NB4 (cell line): ENCODE measurements at places on chromosomes 11 and 22.

- peak; percentile 92 for DNase-seq
Observed at GRCh38 chr11:64090806-64091516, 55.2 kb downstream of the FLRT1 start.

GRCh38 chr11:128422576-128423370 is 164.6 kb downstream of the ETS1 start:
- DNase-seq, result peak; percentile 18

DNA sequence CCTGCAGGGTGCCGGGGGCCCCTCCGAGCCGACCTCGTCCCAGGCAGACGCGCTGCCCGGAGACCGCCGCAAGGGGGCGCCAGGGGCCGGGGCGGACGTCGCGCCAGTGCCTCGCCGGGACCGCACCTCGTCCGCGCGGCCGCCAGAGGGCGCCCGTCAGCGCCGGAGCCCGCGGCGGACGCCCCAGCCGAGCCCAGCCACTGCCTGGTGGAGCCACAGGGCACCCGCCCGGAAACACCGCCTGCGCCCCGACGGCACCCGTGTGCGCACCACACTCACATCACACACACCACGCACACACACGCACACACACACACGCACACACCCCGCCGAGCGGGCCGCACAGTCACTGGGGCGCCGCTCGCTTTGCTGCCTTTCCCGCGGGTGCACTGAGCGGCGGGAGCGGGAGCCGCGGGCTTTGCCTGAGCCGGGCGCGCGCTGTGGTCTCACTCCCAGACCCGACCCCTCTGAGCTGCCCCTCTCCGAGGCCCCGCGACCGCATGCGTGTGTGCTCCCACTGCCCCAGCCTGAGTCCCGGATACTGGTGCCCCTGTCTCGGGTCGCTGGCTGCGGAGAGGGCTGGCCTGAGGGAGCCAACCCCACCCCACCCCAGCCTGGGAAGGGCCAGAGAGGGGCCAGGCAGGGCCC is 449.3 kb downstream of the OPCML start:
- DNase-seq, result peak; percentile 50

GRCh38 chr22:44706488-44706887 is 4.5 kb downstream of the PRR5 start:
- no peak for DNase-seq

- DNase-seq, result no peak
Observed at GRCh38 chr11:84396521-84396920, 1110.4 kb upstream of the CCDC90B start.

- no peak for DNase-seq
Observed at GRCh38 chr22:18071968-18072310, 5.9 kb upstream of the PEX26 start.

DNA sequence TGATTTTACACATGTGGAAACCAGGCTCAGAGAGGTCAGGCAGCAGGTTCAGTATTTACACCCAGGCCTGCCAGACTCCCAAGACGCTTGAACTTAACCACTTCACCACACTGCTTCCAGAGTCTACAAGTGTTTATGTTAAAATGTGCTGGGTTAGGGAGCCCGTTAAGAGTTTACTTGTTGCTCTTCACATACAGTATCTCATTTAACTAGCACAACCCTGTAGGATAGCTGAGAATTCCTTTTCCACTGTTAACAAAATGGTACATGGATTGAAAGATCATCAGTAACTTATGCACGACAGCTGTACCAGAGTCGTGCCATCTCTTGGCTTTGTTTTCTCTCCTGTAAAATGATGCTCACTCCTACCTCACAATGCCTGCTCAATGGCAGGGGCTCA is 2.9 kb downstream of the SMCO4 start:
- no peak for DNase-seq

DNA sequence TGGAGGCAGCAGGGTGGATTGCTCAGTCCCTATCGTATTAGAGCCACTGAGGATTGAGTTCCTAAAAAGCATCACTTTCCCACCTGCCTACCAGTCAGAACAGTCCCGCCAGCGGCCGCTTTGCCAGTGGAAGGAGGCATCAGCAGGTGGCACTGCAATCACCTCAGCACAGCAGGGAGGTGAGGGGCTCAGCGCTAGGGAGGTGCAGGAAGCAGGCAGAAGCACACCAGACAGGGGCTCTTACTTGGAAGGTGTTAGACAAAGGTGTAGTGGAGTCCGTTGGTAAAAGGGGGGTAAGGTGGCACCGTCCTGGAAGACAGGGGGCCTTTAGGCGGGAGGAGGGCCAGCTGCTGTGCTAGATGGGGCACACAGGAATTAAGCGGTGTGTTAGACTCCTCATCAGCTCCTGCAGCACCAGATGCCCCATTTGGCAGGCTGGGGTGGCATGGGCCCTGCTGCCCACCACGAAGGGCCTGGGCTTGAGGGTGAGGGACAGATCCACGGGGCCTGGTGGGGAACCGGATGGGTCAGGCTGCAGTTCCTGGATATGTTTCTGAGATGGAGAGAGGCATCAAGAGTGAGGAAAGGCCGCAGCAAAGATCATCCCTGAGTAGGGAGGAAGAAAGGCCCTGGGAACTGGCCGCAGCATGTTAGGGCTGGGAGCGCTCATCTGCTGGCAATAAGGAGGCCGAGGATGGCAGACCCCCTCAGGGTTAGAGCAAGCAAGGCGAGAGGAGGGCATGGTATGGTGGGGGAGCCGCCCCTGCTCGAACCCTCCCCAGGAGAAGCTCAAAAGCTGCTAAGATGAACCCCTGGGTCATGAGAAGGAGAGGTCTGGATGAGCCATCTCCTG is 42.5 kb downstream of the C11orf58 start:
- no peak for DNase-seq

GRCh38 chr22:45452565-45453379 is 39.3 kb downstream of the RIBC2 start:
- no peak for DNase-seq

DNA sequence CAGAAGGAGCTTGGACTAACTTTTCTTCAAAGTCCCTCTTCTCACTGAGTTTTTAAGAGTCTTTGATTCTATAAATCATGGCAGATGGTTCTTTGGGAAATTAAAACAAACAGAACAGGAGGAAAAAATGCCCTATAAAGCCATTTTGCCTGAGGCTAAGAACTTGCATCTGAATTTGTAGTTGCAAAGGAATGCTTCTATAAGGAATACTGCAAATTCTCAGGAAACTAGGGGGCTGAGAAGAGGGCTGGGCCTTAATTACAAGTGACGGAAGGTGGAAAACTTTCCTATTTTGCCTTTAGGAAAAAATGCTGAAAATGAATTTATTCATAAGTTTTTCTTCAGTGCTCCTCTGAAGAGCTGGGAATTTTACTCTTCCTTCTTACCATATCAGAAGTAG is 90.0 kb upstream of the NARS2 start:
- DNase-seq, result no peak

DNA sequence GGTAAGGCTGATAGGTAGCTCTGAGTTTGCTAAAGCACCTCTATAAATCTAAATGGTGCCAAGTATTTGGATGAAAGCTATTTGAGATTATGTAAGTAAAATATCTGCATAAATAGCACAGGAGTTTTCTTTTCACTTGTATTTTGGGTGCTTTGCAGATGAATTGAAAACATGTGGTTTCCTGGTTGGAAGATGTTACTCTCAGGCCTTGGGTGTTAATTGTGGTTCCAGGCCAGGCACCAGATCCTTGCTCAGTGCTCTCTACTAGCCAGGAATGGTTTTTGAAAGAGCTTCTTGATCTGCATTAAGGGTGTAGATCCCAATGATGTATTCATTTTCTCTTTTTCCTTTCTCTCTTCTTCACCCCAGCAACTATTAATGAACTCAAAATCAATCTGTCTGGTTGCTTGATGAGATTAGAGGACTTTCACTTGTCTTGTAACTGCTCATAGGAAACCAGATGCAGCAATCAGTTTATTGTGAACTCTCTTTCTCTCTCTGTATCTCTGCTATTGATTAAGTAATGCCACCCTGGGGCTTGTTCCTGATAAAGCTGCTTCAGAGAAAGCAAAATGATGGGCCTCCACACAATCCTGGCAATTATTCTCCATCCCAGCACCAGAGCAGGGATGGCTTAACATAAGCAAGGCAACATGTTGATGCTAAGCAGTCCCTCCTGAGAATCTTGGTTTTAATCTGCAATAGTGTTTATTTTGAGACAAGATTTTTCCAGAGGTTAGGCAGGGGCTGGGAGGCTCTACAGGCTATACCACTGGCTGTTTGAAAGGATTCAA is 147.0 kb upstream of the NTM start:
- DNase-seq, result no peak

DNA sequence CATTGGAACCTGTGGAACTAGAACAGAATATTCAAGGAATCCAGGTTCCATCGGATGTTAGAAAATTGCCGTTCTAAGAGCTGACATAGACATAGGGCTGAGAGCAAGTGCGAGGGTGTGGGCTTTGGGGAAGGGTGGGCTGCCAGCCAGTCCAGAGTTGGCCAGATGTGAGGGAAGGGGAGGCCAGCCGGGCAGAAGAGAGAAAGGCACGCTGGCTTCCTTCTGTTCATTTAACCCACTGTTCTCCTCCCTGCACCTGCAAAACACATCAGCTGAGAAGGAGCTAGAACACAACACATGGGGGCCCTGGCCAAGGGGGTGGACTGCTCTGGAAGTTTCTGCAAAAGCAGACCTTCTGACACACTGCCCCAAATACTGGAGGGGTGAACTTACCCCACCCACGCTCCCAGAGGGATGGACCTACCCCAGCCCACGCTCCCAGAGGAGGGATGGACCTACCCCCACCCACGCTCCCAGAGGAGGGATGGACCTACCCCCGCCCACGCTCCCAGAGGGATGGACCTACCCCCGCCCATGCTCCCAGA is 98.0 kb downstream of the SHANK2 start:
- DNase-seq, result no peak

DNA sequence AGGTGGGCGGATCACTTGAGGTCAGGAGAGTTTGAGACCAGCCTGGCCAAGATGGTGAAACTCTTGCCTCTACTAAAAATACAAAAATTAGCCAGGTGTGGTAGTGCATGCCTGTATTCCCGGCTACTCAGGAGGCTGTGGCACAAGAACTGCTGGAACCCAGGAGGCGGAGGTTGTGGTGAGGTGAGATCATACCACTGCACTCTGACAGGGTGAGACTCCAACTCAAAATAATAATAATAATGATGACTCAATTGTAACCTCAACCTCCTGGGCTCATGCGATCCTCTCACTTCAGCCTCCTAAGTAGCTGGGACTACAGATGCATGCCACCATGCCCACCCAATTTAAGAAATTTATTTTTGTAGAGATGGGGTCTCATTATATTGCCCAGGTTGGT is 15.6 kb upstream of the CHRNA10 start:
- DNase-seq, result no peak

GRCh38 chr11:12724301-12725054 is 50.3 kb downstream of the TEAD1 start:
- peak; percentile 51 for DNase-seq

DNA sequence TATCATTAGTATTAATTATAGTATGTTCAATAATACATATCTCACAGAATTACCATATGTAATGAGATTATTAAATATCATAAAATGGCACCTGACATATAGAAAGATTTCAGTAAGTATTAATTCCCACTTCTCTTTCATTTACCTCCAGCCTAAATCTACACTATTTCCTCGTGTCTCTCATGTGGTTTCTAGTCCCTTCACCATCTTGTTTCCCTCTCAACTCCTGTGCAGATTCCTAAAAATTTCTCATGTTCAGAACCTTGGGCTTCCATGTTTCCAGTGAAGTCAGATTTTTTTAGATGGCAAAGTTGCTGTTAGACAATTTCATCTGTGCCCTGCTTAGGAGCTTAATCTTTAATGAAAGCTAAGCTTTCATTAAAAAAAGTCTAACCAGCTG is 14.1 kb upstream of the HBE1 start:
- DNase-seq, result no peak

- DNase-seq, result no peak
Observed at GRCh38 chr11:15625691-15626090, 511.0 kb downstream of the INSC start.

- DNase-seq, result peak; percentile 72
Observed at GRCh38 chr11:61679893-61680621, at the start of gene DAGLA. TSS of gene DAGLA (plus strand) at chr11:61680391. CDS start at chr11:61720156, 39,765 bp downstream.

- DNase-seq, result no peak
Observed at GRCh38 chr11:45933131-45933831, 10.8 kb downstream of the LARGE2 start.

DNA sequence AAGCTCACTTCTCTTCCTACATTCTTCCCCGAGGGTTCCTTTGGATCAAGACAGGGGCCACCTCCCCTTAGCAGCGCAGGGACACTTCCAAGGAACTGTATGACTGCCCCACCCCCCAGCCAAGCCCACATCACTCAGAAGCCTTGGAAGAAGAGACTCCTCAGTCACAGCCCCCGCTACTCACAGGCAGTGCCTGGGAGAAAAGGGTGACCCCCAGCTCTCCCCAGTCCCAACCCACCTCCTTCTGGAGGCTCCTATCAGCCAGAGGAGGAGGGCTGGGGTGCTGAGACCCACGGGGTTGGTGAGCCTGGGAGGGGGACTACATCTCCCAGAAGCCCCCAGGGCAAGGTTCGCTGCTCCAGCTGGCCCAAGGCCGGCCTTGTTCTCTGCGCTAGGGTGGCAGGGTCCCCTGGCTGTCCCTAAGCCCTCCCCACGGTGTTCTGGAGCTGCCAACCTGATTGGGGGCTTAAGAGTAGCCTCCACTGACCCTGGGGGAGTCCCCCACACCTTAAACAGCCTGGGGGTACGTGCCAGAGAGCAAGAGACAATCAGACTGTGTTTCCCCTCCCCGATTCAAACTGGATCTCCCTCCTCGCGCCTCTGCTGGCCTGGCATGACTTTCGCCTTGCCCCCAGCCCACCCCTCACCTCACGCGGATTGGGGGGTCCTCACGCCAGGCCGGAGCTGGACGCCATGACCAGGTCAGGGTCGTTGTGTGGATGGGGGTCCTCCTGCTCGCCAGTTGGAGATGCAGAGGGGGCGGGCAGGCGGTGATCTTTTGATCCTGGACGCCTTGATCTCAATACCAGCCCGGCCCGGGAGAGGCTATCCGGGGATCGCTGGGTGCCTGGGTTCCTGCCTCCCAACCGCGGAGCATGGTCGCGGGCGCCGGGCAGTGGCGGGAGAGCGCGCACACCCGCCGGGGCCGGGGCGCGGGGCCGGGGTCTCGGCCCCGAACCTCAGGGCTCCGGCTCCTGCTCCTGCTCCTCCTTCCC is 838 bp downstream of the BCL9L start:
- DNase-seq, result peak; percentile 68

DNA sequence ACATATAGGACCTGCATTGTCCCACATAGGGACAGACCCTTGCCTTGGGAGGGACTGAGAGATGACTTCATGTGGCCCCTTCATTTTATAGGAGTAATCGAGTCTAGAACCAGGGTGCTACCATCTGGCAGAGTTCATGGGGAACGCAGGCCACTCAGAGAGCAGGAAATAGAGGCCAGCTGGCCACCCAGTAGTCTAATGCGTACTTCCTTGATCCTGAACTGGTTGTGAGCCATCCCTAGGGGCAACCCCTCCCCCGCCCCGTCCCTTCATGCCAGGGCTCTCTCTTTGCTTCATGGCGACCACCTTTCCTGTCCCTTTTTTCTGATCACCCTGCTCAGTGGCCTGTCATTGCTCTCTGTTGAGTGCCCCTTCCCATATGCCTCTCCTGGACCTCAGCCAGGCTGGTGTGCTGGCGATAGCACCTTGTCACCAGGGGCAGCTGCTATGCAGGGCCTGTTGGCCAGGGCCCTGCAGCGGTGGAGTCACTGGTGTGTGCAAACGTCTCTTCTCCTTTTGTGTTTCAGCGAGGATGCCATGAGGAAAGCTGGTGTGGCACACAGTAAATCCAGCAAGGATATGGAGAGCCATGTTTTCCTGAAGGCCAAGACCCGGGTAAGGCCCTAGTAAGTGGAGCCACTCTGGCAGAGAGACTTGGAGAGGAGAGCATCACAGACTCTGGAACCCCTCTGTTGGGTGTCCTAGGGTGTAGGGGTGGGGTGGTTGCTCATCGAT is 29.3 kb downstream of the MED15 start:
- no peak for DNase-seq
